Stimulated activated CD4-positive, alpha-beta T cell treated with anti-CD3 and anti-CD28 coated beads, Interleukin-1b, Interleukin-23, amount 100 ng/mL, for 1 hour (primary cell): ENCODE measurements at places on chromosomes 11 and 22.

- no peak for DNase-seq
These were observed 57.8 kb upstream of the ZC3H12C start for GRCh38 chr11:110035357-110035756.

- no peak for DNase-seq
These were observed 4.5 kb downstream of the SYVN1 start for GRCh38 chr11:65129649-65130441.

DNA sequence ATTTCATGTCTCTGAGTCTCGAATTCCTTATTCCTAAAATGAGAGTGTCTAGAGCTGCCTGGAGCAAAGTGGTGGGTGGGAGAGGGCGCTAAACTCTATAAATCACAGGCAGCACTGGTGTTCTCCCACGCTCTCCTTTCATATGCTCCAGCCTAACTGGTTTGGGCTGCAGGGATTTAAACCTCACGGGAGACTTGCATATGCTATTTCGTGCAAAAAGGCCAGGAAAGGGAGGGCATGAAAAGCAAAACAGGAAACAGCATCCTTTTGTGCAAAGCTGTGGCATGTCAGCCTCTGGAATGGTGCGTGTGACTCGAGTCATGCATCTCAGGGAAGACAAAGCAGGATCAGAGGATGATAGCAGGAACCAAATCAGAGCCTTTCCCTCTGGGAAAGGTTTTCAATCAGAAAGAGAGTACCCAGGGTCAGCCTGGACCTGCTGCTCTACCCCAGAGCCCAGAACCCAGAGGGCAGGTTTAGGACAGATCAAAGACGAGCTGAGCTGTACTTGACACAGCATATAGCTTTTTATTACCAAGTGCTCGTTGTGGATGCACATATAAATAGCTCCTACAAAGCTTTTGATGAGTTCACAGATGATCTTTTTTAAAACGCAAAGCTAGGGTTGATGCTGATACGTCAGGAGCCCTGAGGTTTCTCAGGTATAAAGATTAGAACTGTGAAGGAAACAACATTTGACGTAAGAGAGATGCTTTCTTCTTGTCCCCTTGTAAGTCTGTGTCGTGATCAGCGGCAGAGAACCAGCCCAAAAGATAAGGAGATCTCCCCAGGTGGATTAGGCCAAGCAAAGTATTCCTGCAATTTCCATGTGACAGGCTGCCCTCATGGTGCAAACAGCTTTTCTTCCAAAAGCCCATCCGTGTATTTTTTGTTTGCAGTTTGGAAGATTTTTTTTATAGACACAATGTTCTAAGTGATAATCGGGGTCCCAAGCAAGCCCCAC lies 46.2 kb upstream of the YWHAH start:
- DNase-seq = no peak

GRCh38 chr22:31286360-31287255 lies 5.7 kb downstream of the PIK3IP1 start:
- DNase-seq = no peak

DNA sequence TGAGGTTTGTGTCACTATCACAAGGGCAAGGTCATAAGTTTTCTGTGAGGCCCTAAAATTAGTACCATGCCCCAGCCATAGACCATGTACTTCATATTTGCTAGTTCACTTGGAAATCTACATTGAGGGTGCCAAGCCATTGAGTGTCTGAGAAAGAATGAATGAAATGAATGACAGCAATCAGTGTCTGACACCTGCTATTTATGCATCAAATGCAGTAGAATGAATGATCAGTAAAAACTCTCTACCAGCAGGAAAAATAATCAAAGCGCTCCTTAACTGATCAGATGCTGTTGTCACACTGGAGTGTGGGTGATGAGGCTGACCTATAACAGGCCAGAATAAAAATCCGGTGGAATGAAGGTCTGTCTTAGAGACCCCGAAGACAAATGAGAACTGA lies 467.9 kb upstream of the B3GAT1 start:
- no peak for DNase-seq

DNA sequence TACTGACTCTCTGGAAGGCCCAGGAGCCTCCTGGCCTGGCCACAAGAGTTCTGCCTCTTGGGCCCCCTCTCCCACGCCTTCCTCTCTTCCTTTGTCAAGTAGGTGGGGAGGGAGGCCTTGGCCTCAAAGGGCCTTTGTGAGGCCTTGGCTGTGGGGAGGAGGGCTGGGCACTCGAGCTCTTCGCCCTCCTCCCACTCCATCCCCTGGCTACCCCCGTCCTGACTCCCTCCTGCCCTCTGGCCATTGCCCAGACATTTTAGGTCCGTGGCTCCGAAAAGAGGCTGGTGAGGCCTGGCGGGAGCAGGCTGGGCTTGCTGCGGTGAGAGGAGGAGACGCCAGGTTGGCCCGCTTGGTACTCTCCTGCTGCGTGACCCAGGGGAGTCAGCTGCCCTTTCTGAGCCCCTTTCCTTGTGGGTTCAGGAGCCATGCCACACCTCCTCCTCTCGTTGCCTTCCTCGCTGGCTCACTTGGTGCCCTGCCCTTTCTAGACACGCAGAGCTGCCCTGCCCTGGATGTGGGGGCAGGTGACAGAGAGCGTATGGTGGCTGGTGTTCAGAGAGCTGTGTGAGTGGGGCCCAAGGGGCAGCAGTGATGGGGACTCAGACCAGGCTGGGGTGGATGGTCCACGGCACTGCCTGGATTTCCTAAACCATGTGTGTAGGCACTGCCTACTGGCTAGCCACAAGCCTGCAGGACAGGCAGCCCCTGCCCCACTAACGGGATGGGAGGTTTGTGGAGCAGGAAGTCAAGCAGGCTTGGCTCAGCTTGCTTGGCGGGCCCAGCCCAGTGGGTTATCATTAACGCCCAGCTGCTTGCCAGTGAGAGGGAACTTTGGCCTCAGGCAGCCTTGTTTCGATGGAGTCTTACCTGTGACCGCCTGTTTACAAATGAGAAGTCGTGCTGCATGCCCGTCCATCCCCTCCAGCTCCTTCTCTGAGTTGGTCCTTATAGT lies 15.8 kb upstream of the OMP start:
- no peak for DNase-seq

DNA sequence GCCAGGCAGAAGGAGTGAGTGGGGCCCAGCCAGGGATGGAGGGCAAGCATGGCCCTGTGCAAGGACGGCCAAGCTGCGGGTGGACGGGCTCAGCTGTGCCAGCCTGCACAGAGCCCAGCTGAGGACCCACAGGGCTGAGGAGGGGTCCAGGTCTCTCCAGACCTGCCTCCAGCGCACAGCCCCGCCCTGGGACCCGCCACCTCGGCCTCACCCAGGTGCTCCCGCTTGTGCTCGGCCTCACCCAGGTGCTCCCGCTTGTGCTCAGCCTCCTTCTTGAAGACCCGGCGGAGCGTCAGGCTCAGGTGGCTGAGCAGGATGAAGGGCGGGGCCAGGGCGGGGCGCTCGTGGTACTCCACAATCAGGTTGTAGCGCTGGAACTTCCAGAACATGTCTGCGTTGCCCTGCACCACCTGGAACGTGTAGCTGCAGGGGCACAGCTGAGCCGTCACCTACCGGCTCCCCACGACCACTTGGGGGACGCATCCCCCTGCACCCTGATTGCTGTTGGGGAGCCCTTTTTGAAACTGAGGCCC lies 6.4 kb downstream of the TSSC4 start:
- DNase-seq = no peak

GRCh38 chr22:40334899-40335298 lies 11.4 kb upstream of the ADSL start:
- DNase-seq = no peak

DNA sequence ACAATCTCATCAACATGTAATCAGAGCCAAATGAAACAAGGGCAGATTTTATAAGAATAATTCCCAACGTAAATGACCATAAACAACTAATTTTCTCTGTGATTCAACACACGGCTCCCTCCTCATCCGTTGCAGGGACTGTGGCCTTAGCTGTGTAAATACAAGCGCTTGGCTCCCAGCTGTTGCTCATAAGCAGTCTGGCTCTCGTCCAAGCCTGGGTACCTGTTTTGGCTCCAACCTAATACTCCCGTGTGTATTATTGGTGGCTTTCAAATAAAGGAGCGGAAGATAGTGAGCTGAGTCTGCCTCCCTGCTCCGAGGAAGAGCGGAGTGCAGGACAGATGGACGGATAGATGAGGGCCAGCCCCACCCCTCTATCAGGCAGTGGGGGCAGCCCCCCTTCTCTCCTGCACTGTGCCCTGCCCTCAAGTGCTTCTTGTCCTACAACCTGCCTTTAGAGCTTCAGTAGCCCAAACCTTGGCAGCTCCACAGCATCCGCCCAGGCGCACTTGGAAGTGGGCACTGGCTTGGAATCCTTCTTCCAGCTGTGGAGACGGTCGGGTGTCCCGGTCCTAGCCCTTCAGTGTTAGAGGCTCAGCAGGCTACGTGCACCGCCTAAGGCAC lies 670.9 kb downstream of the BRD1 start:
- no peak for DNase-seq

DNA sequence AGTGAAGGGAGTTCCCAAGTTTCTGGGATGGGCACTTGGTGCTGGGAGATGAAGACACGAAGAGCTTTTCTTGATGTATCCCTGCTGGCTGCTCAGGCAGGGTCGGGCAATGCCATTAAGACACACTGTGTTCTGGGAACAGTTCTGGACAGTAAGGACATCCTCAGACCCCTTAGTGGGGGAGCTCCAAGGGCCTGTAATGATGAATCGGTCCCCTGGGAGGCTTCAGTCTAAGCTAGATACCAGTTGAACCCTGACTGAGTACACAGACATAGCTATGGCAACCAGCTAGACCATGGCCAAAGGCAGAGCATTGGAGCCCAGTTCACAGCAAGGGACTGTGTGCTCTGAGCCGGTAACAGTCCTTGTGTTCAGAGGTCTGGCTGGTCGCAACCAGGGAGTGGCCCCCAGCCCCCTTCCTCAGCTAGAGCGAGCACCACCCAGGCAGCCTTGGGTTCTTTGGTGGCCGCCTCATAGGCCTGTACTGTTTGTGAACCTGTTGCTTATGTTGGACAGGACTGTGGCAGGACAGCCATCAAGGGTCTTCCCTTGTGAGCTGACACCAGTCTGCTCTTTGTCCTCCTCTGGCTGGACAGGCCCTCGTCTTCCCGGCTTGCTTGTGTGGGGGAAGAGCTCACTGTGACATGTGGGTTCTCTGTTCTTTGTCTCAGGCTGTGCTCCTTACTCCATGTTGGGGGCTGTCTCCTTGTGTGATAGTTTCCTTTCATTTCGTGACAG lies 25.0 kb downstream of the MED15 start:
- no peak for DNase-seq

- no peak for DNase-seq
These were observed 346.6 kb downstream of the TTC28 start for GRCh38 chr22:28333088-28333487.

DNA sequence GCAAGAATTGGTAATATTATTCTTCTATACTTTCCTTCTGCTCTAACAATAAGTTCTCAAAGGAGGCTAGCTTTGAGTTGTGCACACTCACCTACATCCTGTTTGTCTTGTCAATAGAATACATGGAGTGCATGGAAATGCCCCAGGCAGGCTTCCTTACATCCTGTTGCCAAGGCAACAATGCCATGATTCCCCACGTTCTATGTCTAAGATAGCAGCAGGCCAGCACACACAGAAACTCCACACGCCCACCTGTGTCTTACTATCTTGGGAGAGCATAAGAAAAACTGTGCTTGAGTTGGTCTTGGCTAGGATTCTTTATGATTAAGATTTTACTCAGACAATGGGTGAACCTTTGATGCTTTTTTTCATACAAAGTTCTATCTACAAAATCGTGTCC lies 379.2 kb downstream of the AASDHPPT start:
- DNase-seq = no peak

DNA sequence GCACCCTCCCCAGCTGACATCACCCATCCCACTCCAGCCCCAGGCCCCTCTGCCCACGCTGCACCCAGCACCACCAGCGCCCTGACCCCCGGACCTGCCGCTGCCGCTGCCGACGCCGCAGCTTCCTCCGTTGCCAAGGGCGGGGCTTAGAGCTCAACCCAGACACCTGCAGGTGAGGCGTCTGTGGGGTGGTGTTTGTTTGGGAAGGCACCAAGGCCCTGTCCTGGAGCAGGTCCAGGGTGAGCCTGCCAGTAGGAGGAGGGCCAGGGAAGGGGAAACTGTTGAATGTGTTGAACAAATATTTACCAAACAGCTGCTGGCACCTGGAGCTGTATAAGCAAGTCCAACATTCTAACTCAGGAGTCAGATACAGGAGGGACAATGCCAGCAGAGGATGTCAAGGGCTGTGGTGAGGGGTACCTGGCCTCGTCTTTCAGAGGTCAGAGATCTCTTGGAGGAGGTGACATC lies 3.1 kb downstream of the VEGFB start:
- DNase-seq = no peak

DNA sequence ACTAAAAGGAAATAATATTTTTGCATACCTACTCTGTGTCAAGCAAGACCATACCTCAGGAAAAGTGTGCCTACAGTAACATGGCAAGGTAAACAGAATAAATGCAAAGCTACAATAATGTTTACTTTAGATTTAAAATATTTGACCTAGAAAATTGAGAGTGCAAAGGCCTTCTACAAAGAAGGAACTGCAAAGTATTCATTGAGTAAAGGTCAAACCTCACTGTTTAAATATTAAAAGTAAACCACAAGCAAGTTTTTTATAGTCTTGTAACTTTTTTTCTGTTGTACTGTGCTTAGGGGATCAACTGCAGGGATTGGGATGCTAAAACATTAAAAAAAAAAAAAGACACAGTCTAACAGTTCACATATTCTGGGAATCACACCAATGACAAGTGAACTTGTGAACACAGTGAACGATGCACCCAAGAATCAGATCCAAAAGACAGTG lies 48.8 kb downstream of the CWF19L2 start:
- no peak for DNase-seq

GRCh38 chr22:22460635-22461034 lies 47.9 kb downstream of the ZNF280B start:
- no peak for DNase-seq

GRCh38 chr11:50037251-50037650 lies 4.6 kb downstream of the OR4C45 start:
- no peak for DNase-seq
